Stimulated activated CD4-positive, alpha-beta T cell treated with anti-CD3 and anti-CD28 coated beads, Interleukin-1b, Interleukin-23, amount 100 ng/mL, for 1 hour (primary cell): ENCODE measurements at places on chromosomes 7 and 10.

GRCh38 chr7:51253157-51253556 is 63.5 kb downstream of the COBL start:
- no peak for DNase-seq

- DNase-seq, result no peak
Measured at GRCh38 chr7:27156508-27156898, at the start of gene HOXA7. Gene HOXA7 (minus strand): TSS chr7:27156675. CDS start chr7:27156545, 130 bp downstream.

DNA sequence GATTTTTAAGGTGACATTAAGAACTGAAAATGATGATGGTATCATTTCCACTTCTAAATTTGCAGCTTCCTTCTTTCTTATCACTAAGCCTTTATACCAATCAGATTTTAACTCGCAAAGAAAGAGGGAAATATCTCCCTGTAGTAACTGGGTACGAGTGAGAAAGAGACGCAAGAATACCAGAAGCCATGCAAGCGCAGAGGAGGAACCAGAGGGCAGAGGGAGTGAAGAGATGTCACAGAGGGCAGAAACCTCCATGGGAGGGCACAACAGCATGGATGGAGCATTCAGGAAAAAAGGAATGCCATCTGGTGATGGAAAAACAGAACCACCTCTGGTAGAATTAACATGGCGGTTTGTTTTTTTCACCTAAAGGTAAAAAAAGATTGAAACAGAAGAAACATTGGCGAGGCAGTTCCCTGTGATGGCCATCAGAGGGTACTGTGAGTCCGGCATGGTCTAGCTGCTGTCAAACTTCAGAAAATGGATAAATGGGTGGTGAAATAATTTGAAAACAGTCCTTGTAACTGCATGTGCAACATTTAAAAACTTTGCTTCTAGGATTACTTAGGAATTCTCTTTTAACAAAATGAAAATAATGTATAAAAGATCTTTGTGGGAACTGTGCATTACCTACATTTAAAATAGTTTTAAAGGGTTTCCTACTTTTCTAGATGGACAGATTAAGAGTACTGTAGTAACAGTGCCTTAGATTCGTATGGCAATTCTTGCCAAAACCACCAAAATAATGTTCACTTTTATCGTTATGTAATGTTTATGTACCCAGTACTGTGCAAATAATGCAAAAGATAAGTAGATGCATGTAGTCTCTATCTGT is 91.8 kb downstream of the ARHGAP12 start:
- no peak for DNase-seq

DNA sequence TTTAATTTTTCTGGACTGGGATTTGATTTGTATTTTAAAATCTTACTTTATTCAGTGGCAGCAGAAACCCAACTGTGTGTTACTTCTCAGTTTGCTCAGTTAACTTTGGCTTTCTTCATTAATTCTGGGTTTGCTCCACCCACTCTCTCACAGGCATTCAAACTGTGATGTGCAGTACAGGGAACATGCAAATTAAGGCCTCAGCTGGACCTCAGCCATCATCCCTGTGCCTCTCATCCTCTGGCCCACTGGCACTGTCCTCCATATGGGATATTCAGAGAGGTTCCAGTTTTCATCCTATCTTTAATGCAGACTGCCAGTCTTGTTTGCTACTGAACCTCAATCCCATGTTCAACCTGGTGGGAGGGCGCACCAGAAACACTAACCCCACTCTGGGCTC is 743.4 kb upstream of the IGFBP3 start:
- DNase-seq, result no peak

DNA sequence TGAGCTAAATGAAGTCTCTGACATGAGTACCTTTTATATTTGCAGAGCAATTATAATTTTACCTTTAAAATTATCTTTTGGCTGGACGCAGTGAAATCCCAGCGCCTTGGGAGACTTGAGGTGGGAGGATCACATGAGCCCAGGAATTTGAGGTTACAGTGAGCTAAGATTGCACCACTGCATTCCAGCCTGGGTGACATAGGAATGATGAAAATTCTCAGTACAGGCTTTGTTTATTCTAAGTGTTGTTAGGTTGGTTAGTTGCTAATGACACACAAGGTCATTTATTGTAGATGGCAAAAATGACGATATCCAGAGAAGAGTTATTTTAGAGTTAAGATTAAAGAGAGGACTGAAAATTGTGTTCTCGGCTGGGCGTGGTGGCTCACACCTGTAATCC is 87.6 kb downstream of the XRCC2 start:
- DNase-seq, result no peak

- no peak for DNase-seq
Measured at GRCh38 chr10:114306116-114306973, 67.3 kb downstream of the VWA2 start.

DNA sequence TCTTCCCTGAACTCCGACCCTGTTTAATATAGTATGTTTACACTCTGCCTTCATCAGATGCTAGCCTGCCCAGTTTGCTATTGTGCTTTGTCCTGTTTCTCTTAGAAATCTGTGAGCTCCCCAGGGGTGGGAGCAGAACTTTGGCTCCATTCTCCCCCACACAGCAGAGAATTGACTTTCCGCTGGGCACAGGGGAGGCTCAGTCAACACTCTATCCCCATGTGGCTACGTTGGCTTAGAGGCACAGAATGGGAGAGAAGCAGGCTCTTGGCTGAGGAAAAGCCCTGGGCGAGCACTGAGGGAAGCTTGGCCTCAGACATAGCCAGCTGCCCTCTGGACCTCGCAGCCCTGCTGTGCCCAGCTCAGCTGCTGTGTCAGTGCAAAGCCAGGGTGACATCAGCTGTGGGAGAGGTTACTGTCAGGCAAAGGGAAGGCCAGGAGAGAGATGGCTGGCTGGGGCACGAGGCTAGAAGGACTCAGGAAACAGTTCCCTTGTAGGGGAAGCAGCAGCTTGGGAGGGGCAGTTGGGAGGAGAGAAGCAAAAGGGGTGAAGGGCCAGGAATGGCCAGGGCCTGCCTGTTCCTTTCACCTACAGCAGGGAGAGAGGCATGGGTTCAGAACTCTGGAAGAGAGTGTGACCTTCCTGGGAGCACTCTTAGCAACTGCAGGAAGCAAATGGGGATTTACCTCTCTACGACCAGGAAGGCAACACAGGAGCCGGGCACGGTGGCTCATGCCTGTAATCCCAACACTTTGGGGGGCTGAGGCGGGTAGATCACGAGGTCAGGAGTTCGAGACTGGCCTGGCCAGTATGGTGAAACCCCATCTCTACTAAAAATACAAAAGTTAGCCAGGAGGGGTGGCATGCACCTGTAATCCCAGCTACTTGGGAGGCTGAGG is 5.8 kb upstream of the SCD start:
- no peak for DNase-seq

GRCh38 chr7:77531038-77531437 is 6.1 kb upstream of the PTPN12 start:
- no peak for DNase-seq

- no peak for DNase-seq
Measured at GRCh38 chr7:36048902-36049240, 104.2 kb upstream of the EEPD1 start.

- no peak for DNase-seq
Measured at GRCh38 chr10:129550658-129551057, 83.6 kb downstream of the MGMT start.

DNA sequence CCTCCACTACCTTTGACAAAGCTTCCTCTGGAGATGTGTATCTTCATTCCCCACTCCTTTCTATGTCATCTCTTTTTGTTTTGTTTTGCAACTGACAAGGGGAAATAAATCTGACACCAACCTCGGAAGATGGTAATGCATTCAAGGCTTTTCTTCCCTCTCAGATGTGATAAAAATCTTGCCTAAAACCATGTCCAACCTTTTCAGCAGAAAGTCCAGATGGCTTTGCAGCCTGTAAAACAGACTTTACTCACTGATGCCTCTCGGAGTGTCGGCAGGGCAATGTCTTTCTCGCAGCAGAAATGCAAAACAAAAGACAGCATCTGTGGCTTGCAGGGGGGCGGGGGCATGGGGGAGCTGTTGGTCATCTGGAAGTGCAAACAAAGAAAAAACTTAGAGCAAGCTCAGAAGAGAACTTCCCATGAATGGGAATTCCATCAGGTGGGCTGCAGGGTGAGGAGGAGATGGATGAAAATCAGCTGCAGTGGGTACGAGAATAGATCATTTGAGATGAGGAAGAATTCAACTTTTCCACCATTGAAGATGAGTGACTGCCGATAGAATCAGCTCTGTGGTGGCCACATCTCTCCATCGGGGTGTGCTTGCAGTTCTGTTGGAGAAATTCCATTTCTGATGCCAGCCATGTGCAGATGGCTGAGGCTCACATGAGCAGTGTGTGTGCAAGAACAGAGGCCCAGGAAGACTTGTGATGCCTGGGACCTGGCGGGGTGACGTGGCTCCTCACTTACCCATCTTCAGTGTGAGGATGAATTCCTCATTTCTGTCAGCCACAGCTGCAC is 237.7 kb downstream of the WDR37 start:
- DNase-seq, result no peak

DNA sequence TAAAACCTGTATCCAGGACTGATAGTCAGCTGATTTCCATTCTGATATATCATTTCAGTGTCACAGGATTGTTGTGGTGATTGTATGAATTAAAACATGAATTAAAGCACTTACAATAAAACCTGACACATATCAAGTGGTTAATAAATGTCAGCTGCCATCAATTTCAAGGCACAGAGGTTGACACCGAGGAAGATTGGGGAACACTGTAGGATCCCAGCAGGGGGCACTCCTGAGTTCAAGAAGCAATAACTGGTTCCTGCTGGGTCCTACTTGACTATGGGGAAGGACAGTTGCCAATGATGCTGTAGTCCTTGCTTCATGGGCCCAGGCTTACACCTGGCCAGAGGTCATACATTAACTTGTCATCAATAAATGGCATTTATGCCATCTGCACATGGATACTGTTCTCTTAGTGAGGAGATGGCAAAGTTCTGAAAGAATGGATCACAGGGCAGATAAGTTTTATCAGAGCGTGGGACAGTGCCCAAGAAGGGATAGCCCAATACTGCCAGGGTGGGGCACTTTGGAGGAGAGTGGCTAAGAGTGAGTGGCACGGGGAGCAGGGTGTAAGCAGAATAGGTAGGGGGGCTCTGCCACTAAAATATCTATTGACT is 24.1 kb downstream of the FZD1 start:
- no peak for DNase-seq

DNA sequence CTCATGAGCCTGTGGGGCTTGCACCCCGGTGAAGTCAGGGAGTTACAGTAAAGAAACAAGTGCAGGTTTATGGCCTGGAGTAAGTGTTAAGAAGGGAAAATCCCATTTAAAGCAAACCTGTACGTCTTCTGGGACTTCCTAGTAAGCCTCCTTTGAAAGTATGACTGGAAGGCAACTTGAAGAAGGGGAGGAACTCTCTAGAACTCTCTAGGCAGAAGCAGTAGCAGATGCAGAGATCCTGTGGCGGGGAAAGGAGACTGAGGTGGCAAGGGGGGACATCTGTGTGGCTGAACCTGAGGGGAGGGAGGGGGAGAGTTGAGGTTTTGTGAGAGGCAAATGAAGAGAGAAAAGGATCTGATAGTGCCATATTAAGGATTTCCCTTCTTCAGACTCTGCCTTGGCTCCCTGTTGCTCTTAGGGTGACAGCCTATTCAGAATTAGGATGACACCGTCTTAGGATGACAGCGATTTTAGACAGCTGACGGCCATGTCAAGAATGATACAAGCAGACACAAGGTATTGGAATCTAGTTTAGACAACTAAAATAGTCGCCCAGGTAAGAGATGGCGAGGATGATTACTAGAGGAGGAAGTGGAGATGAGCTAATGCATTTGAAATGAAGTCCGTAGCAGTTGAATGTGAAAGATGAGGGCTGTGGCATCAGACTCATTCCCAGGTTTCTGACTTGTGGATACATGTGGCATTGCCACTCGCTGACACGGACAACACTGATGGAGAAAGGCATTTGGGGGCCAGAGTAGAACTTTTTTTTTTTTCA is 29.0 kb downstream of the CUL1 start:
- DNase-seq, result no peak

DNA sequence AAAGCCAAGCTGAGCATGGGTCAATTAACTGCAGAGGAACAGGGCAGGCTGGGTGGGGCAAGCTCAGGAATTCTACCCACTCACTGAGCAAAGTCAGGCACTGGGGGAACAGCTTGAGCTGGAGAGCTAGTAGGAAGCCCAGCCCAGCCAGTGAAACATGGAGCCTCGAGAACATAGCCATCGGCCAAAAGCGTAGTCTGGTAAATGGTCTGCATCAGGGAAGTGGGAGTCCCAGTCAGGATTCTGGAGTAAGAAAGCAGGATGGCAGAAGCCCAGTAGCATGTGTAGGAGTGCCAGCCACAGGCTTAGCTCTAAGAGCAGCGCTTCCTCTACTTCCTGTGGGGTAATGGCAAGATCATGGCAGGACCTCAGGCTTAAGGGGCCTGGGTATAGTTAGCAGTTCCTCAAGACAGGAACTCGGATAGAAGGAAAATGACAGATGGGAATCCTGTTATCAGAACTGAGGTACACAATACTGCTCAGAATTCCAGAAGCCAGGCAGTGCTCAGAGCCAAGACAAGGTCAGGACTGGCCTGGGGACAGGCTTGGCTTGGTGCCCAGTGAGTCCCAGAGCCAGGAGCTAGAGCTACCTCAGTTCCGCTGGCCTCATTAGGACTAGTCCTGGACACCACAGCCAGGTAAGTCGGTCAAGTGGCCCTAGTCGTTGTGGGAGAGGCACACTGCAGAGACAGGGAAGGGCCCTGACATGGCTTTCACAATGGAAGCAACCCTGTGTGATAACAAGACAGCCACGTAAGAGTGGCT is 65.4 kb upstream of the MXI1 start:
- no peak for DNase-seq

DNA sequence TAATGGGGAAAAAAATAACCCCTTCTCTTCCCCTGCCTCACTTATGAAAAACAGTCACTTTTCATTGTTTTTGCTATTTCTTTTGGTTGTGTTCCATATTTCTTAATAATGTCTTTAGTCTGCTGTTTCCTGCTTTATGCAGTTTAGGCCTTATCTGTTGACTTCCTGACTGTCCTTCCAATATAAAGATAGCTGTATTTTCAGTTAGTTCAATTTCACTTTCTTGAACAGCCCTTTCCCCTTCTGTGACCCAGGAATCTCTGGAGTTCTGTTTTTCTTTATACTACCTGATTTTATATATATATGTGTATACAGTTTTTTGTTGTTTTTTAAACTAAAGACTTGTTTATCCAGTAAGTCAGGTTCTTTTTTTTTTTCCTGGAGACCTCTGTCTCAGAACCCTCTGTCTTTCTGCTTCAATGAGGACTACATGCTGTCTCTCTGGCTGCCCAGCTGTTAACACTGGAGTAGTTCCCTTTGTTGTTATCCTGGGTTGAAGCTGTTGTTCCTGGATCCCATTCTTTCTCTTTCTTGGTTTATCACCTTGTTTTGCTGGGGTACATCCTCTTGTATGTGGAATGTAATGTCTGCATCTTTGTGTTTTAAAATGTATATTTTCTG is 87.2 kb downstream of the GSDME start:
- DNase-seq, result no peak

DNA sequence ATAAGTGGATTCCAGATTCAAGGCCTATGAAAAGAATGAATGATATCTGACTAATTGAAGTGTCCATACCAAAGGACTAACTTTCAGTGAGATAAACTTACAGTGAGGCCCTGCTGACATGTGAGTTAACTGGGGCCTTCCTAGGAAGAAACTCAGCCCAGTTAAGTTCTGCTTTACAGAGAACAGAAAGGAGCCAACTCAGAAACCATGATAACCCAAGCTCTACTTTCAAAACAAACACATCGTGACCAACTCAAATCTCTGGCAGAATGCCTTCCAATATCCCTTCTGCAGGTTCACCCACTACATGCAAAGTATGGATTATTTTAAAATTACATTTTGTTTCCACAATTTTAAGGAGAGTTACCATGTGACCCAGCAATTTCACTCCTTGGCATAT is 75.8 kb upstream of the MRLN start:
- no peak for DNase-seq

- DNase-seq, result no peak
Measured at GRCh38 chr10:12909836-12910185, 91.7 kb downstream of the CCDC3 start.

- no peak for DNase-seq
Measured at GRCh38 chr7:47783456-47784223, 164.6 kb downstream of the PKD1L1 start.
